ENCODE measurements at places on chromosomes 3 and 15.
A peak's percentile ranks its signal among the peaks of the same experiment; 100 is the strongest.

DNA sequence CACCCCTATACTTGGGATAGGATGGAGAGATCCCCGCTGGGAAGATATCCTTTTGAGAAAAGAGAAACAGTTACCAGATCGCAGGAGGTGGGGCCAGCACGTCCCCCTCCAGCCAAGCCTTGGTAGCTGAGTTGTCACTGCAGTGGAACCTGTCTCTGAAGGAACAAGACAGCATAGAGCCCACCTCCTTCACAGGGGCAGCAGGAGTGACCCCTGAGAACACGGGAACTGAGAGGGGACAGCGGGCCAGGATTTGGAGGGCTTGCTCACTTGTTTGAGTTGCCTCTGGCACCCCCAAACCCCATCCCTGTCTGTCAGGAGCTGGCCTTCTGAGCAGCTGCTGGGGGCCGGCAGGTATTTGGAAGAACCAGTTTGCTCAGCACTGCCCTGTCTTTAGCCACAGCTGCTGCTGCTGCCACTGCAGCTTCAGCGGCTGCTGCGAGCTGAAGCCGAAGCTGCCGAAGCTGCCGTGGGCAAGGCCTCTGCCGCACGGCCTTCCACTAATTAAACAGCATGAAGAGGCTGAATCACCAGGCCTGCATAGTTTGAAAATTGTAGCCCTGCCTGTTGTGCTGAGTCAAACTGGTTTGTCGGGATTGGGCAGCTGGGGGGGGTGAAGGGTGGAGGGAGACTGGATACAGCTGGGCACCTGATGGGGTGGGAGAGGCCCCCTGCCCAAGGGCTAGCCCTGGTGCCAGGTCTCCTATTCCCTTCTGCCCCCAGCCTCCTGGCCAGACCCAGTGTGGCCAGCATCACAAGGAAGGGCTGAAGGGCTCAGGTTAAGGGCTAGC, 4.0 kb downstream of the EPHB3 start:
- peak; percentile 86 for DNase-seq

DNA sequence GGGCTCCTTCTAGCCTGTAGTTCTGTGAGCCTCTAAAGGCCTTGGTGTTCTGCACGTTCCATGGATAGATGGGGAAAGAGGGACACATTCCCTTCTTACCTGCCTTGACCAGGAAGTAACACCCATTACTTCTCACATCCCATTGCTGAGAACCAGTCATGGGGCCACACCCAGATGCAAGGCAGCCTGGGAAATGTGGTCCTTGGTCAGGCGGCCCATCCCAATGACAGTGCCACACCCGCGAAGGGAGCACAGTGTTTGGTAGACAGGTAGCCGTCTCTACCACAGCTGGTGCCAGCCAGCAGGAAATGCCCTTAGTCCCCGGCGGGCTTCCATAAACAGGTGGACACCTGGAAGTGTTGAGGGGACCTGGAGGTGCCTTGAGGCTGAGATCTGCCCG, 23.2 kb upstream of the LCTL start:
- DNase-seq: no peak

- no peak for DNase-seq
Observed at GRCh38 chr3:130659911-130660310, 86.7 kb downstream of the PIK3R4 start.

GRCh38 chr3:61226166-61226686, 25.0 kb downstream of the FHIT start:
- no peak for DNase-seq

GRCh38 chr3:23547905-23548650, 257.7 kb upstream of the UBE2E1 start:
- DNase-seq: peak; percentile 23

GRCh38 chr3:164929642-164930041, 148.7 kb downstream of the SI start:
- DNase-seq: no peak

DNA sequence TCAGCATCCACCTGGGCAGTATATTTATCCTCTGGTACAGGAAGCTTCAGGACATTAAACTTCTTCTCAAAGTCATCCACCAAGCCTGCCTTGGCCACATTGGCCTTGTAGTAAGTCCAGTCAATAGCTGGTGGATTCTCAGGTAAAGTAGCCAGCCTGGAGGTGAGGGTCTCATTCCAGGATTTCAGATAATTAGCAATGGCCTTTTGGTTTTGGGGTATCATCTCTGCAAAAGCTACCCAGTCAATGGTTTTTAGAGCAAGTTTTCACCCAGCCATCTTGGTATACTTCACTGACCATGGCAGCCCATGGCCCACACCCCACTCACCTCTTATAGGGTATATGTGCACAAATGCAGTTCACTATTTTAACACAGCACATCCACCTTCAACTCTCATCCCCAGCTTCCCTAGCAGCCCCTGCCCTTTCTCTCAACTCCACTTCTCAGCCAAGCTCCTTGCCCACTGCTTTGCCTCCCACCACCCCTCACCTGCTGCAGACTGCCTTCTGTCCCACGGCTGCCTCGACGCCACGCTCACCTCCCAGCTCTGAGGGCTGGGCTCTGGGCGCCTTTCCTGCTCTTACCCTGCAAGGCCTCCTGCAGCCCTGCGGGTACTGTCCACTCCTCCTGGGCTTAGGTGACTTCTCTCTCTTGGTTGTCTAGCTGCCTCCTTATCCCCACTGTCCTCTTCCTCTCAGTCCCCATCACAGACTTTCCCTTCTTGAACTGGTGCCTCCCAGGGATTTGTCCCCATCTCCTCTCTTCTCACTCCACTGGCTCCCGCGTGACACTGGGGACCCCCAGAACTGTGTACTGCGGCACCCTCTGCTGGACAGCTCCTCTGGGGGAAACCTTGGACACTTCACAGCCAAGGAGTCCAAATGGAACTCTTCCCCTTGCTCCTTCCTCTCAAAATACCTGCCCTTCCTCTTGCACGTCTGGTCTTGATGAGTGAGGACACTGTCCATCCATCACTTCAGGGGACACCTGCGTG, 1.7 kb upstream of the TGM5 start:
- no peak for DNase-seq
